Activated T-cell treated with anti-CD3 and anti-CD28 coated beads for 4 hours (primary cell): ENCODE measurements at places on chromosomes 13 and 19.

DNA sequence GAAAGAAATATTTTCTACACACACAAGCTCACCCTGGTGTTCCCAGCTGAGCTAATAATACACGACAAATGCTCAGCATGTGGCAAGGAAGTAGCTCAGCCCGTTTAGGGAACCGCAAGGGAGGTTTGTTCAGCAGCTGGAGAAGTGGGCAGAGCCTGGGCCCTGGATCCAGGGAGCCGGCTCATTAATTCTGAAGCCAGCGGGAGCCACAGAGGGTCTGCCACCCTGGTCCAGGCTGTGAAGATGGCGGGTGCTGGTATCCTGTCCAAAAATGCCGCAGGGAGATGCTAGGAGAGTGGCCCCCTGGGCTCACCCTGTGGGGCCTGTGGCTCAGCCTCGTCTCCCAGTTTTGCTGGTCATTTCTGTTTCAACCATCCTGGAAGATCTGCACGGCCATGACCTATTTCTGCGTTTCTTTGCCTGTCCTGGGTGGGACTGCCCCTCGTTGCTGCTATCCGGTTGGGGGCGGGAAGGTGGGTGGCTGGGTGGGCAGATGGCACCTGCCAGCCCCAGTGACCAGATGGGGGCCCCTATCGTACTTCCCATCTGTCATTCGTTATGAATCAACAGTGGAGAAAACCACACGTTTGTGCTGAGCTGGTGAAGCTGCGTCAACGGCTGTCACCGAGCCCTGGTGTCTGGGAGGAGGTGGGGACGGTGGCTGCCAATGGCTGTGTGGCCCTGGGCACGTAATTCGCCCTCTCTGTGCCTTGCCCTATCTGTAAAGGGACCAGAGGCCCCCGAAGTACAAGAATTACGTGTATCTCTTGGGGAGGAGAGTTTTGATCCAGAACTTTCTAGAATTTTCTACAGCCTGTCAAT lies 2.7 kb upstream of the GNA15 start:
- DNase-seq = peak; percentile 62

DNA sequence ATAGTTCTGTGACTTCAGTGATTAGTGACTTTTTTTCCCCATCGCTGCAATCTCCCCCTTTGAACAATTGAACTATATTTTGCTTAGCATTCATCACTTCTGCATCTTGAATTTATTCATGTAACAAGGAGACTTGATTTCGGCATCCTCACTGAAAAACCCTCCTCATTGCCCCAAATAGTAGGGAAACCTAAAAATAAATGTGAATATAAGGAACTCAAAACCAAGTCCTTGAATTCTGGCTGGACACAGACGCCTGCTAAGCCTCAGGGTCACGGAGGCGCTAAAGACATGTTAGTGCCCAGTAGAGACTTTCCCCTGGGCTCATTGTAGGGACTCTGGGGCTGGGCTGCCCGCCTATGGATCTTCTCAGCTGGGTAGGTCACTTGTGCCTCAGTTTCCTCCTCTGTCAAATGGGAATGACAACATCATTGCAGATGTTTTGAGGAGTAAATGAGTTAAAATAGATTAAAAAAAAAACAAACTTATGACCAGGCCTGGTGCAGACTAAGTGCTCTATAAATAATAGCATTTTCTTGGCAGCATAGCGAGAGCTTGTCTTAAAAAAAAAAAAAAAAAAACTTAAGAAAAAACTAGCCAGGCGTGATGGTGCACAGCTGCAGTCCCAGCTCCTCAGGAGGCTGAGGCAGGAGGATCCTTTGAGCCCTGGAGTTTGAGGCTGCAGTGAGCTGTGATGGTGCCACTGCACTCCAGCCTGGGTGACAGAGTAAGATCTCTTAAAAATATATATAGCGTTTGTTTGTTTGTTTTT lies 1.8 kb upstream of the ADGRE5 start:
- DNase-seq = no peak

DNA sequence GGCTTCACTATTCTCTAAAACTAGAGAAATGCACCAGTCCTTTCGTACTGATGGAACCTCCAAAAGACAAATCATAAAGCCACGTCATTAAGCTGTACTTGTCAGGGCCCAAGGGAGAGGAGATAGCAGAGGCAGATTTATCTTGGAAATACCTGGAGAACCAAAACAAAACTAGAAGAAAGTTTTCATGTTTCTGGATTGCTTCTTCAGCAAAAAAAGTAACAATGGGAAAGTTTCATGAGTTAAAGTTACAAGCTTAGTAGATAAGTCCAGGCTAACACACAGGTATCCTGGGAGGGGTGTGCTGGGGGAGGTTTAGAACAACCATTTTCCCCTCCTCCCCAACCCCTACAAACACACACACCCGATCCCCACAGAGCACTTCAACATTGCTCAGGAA lies 21.6 kb downstream of the RANBP3 start:
- no peak for DNase-seq

- no peak for DNase-seq
Measured at GRCh38 chr13:101139081-101139480, 277.2 kb downstream of the NALCN start.

DNA sequence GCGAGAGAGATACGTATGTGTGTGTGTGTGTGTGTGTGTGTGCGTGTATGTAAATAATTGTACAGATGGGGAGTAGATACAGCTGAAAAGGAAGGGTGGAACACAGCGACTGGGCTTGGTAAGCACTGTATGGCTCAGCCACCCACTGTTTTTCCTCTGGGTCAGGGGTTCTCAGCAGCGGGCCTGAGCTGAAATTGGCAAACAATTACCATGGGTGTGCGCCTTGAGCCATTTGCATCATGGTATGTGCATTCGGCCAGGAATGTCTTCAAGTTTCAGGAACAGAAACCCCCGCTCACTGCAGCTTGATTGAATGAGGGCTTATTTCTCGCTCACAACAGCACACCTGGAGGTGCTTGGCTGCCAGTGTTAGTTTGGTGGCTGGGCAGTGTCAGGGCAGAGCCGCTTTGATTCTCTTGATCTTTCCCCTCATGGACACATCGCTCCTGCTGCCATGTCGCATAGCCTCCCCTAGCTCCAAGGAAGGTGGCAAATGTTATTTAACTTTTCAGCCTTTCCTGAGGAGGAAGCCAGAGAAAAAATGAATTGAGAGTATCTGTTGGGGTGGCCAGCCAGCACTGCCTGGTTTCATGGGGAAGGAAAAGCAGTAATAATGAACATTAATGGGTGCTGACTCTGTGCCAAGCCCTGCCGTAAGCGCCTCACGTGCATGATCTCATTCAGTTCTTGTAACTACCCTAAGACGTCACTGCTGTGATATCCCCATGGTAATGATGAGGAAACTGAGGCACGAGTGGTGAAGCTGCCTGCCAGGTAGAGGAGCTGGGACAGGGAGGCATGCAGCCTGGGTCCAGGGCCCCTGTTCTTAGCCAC lies 126.9 kb downstream of the SIPA1L3 start:
- DNase-seq = no peak

GRCh38 chr13:31943591-31943990 lies 88.0 kb upstream of the FRY start:
- DNase-seq = no peak

DNA sequence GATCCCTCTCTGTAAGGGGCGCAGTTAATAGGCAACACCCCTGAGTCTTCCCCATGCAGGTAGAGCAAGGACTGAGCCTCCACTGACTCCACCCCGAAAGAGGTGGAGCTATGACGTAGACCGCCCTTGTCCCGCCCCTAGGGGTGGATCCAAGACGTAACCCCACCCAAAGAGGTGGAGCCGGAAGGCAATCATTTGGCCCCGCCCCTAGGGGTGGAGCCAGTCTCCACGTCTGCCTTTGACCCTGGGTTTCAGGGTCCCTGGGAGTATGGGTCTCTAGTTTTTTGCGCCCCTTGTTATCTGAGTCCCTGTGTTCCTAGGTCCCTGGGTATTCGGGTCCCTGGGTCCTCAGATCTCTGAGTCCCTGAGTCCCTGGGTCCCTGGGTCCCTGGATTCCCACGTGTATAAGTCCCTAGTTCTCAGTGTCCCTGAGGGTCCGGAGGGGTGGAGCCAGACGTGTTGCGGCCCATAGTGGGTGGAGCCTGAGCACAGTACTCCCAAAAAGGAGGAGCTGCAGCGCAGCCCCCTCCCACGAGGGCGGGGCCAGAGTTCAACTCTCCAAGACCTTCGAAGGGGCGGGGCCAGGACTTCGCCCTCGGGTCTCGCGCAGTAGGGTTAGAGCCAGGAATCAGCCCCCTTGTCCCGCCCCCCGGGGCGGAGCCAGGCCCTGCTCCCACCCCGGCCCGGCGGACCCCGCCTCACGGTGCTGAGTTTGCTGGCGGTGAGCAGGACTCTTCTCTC lies 5.3 kb downstream of the DENND1C start:
- peak; percentile 43 for DNase-seq

GRCh38 chr13:41231786-41232185 lies 31.6 kb downstream of the MTRF1 start:
- DNase-seq = no peak

DNA sequence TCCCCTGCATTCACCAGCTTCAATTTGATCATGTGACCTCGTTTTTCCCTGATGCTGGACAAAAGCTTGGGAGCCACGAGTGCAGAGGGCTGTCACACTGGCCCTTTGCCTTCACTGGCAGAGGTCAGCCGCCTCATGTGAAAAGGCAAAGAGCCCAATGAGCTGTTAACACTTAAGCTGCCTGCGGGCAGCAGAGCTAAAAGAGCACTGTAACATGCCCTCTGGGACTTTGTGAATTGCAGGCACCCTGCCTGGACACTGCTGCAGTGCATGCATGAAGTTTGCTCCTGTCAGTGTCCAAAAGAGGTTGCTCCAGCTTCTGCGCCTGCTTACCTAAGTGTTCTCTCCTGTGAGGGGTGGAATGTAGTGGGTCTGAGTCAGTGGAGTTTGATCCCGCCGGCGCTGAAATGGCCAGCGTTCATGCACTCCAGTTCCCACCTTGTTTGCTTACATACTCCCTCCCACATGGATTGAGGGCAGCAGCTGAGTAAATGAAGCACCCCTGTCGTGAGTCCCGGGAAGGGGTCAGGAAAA lies 193.7 kb downstream of the RFC3 start:
- no peak for DNase-seq

DNA sequence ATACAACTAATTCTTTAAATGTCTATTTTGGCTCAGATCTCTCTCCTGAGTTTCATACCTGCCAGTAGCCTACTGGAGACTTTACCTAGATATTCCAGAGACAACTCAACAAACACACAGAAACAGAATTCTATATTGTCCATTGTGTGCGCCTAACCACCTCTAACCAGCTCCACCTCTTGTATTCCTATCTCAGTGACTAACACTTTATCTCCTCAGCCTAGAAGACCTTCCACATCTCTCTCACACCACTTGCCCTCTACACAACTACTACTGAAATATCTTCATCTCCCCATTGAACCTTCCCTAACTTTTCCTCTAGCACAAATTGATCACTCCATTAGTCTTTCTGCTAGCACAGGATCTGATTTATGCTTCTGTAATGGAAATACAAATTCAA lies 6.7 kb downstream of the VWA8 start:
- no peak for DNase-seq

GRCh38 chr19:50497022-50497405 lies 14.0 kb downstream of the JOSD2 start:
- no peak for DNase-seq

- no peak for DNase-seq
Measured at GRCh38 chr19:3193256-3194105, 7.8 kb downstream of the NCLN start.

DNA sequence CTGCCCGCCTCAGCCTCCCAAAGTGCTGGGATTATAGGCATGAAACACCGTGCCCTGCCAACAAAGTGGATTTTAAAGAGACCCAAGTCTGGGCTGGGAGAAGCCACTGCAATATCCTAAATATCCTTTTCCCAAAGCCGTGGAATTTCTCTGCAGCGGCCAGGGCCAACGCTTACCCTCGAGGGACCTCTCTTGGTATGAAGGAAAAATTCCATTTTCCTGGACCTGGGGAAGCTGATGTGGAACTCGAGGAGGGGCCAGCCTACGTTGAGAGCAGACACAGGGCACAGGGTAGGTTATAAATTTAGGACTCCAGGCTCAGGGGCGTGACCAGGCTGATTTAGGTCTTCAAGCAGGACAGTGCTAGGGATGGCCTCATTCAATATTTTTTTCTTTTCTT lies 17.7 kb upstream of the UPF1 start:
- DNase-seq = no peak

GRCh38 chr13:79429309-79429708 lies 23.3 kb upstream of the RBM26 start:
- DNase-seq = no peak

GRCh38 chr13:94784066-94784465 lies 71.7 kb upstream of the SOX21 start:
- DNase-seq = no peak

DNA sequence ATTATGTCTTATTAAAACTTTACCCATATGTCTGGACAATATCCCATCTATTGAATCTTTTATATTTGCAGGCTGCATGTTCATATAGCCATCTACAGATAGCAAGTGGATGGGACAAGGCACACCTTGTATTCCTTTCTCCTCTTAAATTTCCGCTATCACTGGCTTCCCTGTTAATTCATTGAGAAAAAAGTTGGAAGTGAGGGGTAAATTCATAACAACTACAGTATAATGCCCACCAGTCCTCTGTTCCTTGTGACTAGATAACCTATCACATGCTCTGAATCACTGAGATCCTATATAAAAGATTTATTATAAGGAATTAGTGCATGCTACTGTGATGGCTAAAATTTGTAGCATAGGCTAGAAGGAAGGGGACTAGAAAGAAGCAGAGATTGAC lies 1005.8 kb upstream of the ATXN8OS start:
- no peak for DNase-seq

DNA sequence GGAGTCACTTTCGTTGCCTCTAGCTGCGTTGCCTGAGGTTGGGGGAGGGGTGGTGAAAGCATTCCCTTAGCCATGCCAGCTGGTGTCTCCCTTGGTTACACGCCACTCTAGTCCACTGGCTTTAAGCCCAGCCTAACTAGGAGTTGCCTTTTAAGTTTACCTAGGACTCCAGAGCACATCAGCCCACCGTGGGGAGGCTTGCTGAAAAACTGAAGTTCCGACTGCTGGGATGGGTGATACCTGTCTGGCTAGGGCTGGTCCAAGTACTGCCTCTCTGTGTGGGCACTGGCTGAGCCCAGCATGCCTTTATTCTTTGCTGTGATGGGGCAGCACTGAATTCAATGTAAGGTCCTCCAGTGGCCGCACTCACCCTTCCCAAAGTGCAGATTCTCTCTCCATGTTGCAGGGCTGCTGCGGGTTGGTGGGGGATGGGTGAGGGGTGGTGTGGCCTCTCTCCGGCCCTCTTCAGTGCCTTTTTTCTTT lies 11.8 kb upstream of the CEACAM1 start:
- DNase-seq = no peak

GRCh38 chr19:37519890-37520289 lies 13.2 kb downstream of the ZNF793 start:
- DNase-seq = no peak

- DNase-seq = no peak
Measured at GRCh38 chr13:106440866-106441265, 94.6 kb downstream of the EFNB2 start.

GRCh38 chr19:3302755-3303154 lies 63.6 kb upstream of the NFIC start:
- no peak for DNase-seq

DNA sequence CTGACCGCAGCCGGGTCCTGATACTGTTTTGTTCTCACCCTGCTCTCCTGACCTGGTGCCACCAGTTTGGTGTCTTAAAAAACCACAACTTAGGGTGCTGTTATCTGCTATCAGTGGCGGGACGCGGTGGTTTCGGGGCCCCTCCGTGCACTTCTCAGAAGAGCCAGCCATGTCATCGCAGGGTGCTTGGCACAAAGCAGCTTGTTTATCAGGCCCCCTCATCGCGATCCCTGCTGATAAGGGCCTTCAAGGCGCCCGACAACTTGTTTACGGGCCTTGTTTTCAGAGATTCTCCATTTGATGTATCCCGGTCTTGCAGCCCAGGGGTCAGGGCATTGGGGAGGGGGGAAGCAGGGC lies 58.1 kb upstream of the KLF2 start:
- DNase-seq = peak; percentile 33

GRCh38 chr13:60175571-60175970 lies 11.8 kb upstream of the DIAPH3 start:
- no peak for DNase-seq
